ENCODE measurements at places on chromosomes 11 and 22.

GRCh38 chr22:30643055-30643875, 7.7 kb downstream of the SLC35E4 start:
- no peak for DNase-seq

- DNase-seq = no peak
Measured at GRCh38 chr11:66889960-66890359, 33.1 kb downstream of the LRFN4 start.

- no peak for DNase-seq
Measured at GRCh38 chr11:47863898-47864430, 15.8 kb upstream of the NUP160 start.

- peak; percentile 47 for DNase-seq
Measured at GRCh38 chr22:25563761-25564319, 635 bp upstream of the GRK3 start.

DNA sequence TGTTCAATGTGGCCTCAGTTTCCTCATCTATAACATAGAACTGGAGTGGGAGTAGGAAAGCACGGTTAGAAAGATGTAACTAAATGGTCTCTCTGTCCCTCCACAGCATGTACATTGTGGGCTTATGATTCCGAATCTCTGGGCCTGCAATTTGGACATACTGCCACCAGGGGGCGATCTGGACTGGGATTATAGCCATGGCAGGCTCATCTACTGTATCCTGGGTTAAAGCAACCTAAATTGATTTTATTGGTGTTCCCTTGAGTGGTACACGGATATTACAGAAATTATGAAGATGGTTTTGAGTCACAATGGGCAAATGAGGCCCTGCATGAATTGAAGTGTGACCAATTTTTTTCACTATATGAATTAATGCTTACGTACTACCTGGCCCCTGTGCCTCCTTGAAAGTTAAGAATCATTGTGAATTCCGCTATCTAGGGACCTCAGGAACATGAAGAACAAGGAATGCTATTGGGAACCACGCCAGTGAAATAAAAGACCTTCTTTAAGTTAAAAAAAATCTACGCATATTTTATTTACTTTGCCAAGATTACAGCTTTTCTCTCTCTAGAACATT, 32.9 kb downstream of the TST start:
- no peak for DNase-seq

DNA sequence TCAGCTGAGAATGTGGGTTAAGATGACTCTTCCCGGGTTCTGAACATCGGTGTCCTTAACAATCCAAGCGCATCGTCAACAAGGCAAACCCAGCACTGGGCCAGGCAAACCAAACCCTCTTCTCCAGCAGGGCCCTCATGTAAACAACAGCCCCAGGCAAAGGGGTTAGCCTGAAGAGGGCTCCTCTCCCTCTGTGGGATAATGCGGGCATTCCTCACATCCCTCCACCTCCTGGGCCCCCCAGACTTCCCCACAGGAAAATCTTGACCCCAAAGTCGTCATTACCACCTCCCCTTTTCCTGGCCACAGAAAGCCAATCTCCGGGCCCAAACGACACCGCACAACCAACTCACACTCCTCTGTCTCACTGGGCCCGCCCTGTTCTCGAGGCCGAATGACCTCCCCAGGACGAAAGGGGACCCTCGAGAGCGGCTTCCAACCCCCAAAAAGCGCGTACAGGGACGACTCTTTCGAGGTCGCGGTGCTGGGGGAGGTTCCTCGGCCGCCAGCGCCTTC, 566 bp downstream of the DDB1 start:
- no peak for DNase-seq

- no peak for DNase-seq
Measured at GRCh38 chr11:107695446-107695845, 16.4 kb downstream of the SLN start.

GRCh38 chr11:77090373-77091111, 12.1 kb upstream of the OMP start:
- DNase-seq = no peak

- DNase-seq = no peak
Measured at GRCh38 chr22:44616882-44617655, 84.9 kb upstream of the PRR5 start.

DNA sequence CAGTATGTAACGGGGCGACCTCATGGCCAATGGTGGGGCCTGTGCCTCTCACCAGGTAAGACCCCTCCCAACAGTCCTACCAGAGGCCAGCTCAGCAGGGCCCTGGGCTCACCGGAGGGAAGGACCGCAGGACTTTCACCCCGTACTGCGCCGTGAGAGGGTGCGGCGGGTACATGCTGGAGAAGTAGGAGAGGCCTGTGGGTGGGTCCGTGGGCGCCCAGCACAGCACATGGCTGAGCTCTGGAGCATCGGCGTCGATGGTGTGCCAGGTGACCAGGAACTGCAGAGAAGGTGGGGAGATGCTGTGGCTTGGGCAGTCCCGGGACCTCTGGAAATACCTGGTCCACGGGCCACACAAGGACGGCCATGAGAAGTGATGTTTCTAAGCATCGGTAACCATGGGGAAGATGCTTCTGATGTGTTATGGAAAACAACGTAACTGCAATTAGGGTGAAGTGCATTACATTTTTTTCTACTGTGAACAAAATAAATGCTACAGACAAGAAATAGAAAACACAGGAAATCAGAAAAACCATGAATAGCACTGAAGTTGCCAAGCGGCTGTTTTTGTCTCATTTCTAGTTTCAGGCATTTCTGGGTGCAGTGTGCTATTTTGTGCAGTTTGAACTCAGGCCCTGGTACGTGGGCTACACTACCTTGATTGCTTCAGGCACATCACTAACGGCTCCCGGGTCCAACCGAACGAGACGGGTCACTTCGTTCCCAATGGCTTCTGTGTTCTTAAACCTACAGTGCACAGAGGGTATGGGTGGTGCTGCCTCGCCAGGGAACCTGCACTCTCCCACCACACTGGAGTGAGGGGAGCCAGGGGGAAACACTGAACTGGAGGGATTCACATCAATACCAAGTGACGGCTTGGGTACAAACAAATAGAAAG, 46.5 kb upstream of the SERPIND1 start:
- DNase-seq = no peak

- no peak for DNase-seq
Measured at GRCh38 chr22:44365832-44366231, 53.1 kb upstream of the SHISAL1 start.

- no peak for DNase-seq
Measured at GRCh38 chr11:114359342-114359741, 41.0 kb downstream of the C11orf71 start.

DNA sequence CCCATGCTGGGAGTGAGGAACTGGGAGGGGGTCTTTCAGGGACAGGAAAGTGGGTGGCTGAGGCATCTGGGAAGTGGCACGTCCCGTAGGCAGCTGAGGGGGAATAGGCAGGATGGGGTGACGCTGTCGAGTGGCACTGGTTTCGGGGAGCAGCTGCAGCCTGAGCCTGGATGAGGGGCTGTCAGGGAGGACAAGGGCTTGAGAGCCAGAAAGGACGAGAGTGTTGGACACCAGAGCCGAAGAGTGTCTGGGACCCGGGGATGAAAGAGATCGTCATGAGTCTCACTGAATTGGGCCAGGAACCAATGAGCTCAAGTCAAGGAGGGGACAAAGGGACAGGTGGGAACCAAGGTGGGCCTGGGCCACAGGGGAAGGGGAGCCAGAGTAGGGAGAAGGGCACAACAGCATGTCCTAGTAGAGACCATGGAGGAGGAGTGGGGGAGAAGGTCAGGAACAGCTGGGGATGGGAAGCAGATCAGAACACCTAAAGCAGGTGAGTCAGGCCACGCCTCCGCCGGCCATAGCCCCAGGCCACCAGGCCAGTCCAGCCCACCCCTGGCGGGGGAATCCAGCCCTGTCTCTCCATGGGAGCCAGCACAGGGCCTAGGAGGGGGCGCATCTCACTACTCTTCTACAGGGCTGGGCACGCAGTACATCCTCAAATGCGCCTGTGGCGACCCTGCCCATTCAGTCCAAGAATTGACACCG, 4.2 kb downstream of the RAB3IL1 start:
- DNase-seq = no peak

DNA sequence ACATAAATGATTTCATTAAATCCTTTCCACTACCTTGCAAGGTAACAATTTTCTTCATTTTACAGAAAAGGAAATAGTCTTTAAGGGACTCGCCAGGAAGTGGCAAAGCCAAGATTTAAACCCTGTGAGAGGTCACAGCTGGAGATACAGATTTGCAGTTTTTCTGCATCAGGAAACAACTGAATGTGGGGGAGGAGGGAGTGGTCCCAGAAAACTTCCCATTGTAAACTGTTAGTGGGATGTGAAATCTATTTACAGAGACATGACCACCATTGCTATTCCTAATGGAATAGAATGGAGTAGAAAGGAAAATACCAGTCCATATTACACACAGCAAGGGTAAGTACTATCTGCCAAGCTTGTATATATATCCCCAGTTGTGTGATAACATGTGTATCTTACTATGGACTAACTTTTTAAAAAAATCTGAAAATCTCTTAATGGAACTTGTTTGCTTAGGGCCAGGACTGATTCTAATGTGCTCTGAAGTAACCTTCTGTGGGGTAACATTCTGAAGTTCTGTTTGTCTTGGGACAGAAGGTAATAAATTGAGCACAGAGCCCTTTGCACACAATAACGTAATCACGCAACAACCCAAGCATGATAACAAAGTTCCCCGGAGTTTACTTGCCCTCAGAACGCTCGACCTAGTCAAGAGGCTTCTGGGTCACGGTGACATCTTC, 10.9 kb upstream of the TSKU start:
- DNase-seq = no peak

DNA sequence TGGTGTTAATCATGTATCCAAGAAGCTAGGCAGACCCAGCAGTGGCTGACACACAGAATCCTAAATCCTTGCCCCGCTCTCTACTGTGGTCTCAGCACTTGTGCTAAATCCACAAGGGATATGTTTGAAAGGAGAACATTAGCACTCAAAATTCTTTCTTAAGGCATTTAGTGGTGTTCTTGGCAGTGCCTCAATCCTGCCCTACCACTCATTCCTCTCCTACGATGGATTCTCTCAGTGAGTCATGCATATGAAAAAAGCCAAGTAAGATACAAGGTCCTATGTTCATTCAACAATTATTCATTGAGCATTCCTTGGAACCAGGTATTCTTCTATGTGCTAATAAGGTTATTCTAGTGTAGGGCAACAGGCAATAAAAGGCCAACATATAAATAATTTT, 31.2 kb downstream of the RRP8 start:
- DNase-seq = no peak

GRCh38 chr11:117497206-117497951, 169.7 kb downstream of the CEP164 start:
- DNase-seq = peak; percentile 54

DNA sequence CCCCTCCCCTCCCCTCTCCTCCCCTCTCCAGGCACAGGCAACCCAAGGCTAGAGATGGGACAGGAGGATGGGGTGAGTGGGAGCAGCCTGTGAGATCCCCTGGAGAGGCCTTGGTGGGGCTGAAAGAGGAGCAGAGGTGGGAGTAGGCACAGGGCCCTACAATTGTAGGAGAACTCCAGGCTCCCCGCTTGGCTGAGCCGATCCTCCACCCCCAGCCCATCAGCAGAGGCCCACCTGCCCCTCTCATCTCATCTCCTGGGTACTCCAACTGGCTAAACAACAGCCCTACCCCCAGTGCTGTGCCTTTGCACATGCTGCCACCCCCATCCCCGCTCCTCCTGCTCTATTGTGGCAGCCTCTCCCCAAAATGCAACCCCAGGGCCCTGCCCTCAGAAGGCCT, 52.0 kb upstream of the A4GALT start:
- DNase-seq = no peak

- no peak for DNase-seq
Measured at GRCh38 chr11:103532133-103532788, 423.0 kb downstream of the DYNC2H1 start.

All from anterior cingulate cortex (tissue), 58 donors.